ENCODE measurements at places on chromosomes 7 and 10. TPM values are rescaled to one million over a fixed set of nuclear protein-coding genes. Genes with fewer than 3 reads are reported as not detected.

DNA sequence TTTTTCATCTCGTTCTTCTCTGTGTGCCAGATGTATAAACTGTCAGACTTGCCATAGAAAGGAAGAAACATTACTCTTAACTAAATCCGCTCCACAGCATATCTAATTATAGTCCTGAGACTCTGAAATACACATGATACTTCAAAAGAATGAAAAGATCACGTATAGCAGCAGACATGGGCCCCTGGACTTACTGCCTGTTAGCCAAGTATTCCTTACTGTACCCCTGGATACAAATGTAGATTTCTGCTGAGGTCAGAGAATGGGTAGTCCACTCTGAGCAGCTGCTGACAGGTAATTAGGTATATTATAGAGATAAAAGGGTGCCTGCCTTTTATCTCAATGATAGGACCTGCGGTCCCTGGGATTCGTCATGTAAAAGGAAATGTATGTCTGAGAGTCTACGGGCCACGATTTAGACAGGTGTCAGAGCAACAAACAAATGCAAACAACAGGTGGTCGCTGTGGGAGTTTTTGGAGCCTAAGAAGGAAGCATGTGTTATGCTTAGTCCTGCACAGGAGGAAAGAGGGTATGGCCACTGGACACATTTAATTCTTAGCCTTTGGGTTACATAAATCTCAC lies 69.4 kb downstream of the VOPP1 start:
- no peak for DNase-seq

DNA sequence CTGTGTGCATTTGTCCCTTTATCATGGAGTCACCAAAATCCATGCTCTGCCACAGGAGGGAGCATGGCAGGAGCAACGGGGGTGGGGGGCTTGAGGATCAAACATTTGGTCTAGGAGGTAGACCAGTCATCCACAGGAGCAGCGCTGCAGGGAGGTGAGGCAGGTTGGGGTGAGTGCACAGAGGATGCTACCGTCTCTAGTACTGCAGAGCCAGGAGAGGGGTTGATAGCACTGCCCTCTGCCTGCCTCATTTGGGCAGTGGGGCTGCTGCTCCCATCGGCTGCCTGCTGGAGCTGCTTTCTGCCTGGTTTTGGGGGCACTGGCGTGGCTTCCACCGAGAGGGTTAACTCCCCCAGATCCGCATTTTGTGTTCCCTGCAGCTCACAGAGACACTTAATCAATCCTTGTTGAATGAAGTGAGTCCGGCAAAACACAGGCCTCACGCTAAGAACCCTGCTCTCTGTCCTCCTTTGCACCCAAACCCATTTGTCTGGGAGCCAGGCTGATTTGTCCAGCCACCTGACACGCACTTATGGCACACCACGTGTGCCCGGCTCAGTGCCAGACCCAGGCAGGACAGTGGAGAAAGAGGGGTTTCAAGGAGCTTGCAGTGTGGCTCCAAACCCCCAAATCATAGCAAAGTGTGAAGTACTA lies 527.1 kb upstream of the FOXK1 start:
- DNase-seq = no peak

DNA sequence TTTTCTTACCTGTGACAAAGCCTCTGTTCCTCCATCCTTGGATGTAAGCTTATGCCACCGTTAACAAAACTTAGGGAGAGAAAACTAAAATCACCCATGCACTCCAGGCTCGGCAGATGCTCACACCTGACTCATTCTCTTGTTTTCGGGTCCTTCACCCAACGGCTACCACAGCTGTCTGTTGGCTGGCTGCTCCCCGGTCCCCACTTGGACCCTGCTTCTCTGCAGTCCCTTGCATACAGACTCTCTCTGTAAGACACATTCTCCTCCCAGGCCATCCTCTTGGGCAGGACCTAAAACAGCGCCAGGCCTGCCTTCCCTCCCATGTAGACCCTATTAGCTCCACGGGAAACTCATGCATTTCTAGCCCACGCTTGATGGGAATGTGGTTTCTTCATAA lies 12.1 kb upstream of the INHBA start:
- no peak for DNase-seq

- DNase-seq = no peak
Observed at GRCh38 chr10:121450247-121450646, 148.0 kb downstream of the FGFR2 start.

Gene HTR7
- total RNA-seq = 0.09 TPM

Gene ATP6V0A4
- total RNA-seq = not detected

Gene AS3MT
- 10.4 TPM for total RNA-seq

Gene NXPH1
- 1.0 TPM for total RNA-seq

Gene ALOX5
- not detected for total RNA-seq

All from neural crest cell (in vitro differentiated cells).